ENCODE measurements at places on chromosomes 1 and 21.

DNA sequence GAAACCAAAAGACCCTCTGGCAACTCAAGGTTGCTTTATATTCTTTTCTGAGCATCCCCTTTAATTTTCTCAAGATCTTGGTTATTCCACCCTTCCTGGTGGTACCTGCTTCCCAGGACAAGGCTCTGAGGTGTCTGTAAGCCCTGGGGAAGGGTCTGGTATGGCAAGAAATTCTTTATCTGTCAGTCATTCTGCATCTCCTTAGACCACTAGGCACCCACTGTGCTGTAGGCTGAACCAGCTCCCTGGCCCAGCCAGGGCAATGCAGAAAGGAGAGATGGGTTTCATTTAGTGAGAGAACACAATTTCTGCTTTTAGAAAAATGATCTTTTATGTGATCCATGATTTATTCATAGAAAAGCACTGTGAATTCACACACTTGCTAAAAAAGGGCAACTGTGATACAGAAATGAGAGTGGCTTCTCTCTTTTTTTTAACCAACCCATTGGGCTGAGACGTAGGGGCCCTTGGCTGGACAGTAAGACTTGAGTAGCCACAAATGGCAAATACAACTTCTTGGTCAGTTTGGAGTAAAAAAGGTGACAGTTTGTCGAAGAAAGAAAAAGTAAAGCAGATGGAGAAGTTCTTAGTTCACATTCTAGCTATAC is 4.1 kb downstream of the UROD start:
- peaks cover 37% of the 10 kb centered on the region for H3K4me1 ChIP-seq
- peaks cover 8% of the 10 kb centered on the region for H3K36me3 ChIP-seq
- no peak for DNase-seq
- H3K27ac ChIP-seq, result no peak overlapping the region

- no peak overlapping the region for H3K4me3 ChIP-seq
- H3K36me3 ChIP-seq, result no peaks in the 10 kb centered on the region
- no peak overlapping the region for H3K27ac ChIP-seq
Measured at GRCh38 chr1:4175566-4176405, 275.7 kb upstream of the C1orf174 start.

DNA sequence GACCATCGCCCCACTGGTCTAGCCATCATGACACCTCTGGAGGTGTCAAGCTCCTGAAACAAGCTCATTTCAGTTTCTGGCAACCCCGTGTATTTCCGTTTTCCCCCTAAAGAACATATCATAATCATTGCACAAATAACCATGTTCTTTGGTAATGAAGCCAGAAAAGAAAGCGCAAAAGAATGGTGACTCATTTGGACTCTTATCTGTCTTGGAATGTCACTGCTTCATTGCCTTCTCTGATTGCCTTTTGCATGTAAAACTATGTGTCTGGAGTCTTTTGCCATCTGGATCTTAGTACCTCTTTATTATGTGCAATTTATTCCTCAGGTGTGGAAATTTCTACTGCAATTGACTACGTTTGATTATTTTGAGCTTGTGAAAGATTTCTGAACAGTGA is 110.5 kb downstream of the COLGALT2 start:
- no peak overlapping the region for H3K4me3 ChIP-seq
- H3K27me3 ChIP-seq, result no peaks in the 10 kb centered on the region
- DNase-seq, result no peak
- peaks cover 2% of the 10 kb centered on the region for H3K4me1 ChIP-seq
- H3K36me3 ChIP-seq, result peaks cover 23% of the 10 kb centered on the region

- no peak overlapping the region for H3K4me3 ChIP-seq
- H3K27me3 ChIP-seq, result peaks cover 22% of the 10 kb centered on the region
- H3K27ac ChIP-seq, result no peak overlapping the region
- H3K4me1 ChIP-seq, result no peaks in the 10 kb centered on the region
Measured at GRCh38 chr1:24635195-24635843, 7.8 kb upstream of the SRRM1 start.

GRCh38 chr1:15051882-15052528 is 101.5 kb upstream of the TMEM51 start:
- no peaks in the 10 kb centered on the region for H3K4me1 ChIP-seq
- H3K4me3 ChIP-seq, result no peak overlapping the region
- DNase-seq, result no peak
- peaks cover 11% of the 10 kb centered on the region for H3K36me3 ChIP-seq

DNA sequence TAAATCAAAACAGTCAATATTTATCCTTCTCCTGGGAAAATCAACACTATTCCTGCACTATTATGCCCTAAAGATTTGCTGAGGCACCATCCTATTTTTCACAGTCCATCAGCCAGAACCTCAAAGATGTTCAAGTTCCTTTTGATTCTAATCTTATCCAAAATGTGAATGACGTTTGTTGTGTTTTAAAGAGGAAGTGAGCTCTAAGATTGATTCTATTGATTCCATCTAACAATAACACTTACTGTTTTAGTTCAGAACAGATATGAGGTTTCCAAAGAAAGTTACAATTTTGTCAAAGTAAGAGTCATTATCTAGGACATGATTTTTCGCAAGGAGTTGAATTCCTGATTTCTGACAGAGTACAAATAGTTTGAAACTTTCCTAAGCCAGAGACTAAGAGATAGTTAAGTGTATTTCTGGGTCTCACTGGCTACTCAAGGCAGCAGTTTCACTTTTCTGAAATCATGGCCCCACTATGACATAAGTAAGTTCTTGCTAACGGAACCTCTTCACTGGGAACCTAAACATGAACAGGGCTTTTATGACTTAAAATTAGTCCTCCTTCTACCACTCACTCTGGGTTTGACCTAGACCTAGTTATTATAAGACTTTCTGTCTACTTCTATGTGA is 84.7 kb downstream of the LHX9 start:
- no peaks in the 10 kb centered on the region for H3K27me3 ChIP-seq
- H3K4me1 ChIP-seq, result no peaks in the 10 kb centered on the region
- H3K36me3 ChIP-seq, result no peaks in the 10 kb centered on the region
- no peak overlapping the region for H3K4me3 ChIP-seq
- no peak overlapping the region for H3K27ac ChIP-seq

- H3K27ac ChIP-seq, result no peak overlapping the region
- DNase-seq, result no peak
- H3K36me3 ChIP-seq, result no peaks in the 10 kb centered on the region
- no peaks in the 10 kb centered on the region for H3K4me1 ChIP-seq
Measured at GRCh38 chr21:45713613-45714012, 70.1 kb downstream of the PCBP3 start.

All from tibial artery (tissue), 4 donors.